ENCODE measurements at places on chromosomes 4 and X.
A peak's percentile ranks its signal among the peaks of the same experiment; 100 is the strongest.

DNA sequence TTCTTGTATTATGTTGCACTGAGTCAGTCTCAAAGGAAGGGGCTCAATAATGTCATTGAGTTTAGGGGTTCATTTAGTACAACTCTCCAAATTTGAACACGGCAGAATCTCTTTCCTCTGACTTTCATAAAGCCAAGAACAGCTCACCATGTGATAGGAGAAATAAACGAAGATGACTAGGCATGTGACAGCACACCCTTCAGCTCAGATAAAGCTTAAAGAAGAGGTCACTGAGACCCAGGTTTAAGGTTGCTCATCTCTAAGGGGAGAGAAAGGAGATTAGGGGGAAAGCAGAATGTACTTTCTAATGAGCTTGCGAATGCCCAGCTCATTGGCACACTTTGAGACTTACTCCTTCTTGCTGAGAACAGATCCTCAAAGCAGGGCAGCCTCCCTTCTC, 89.0 kb downstream of the PLAC1 start:
- no peak for DNase-seq

DNA sequence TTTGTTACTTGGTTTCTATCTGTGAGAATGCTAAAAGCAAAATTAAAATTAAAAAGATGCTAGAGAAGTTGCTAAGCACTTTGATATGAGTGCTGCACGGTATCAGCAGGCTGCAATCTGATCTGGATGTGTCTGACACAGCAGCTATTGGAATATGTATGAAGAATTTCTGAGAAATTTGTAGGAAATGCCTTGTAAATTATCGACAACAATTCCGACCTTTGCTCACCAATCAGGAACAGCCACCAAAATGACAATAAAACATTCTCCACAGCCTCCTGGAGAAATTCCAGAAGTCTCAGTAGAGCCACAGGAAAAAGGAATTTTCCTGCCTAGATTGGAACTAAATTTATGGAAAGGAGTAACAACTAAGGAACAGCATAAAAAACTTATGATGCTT, 82.5 kb downstream of the TIGD2 start:
- no peak for DNase-seq

- DNase-seq = no peak
Observed at GRCh38 chrX:31212856-31213748, 141.3 kb upstream of the FTHL17 start.

- DNase-seq = no peak
Observed at GRCh38 chr4:66691101-66691500, 854.2 kb downstream of the CENPC start.

GRCh38 chrX:64377753-64378152, 17.5 kb downstream of the MTMR8 start:
- DNase-seq = no peak

GRCh38 chr4:133149932-133150471, 908 bp downstream of the PCDH10 start:
- DNase-seq = no peak

GRCh38 chr4:102623622-102624021, 122.5 kb downstream of the NFKB1 start:
- no peak for DNase-seq

- no peak for DNase-seq
Observed at GRCh38 chr4:41189666-41190065, 24.7 kb downstream of the APBB2 start.

- no peak for DNase-seq
Observed at GRCh38 chrX:153941336-153942252, 2.8 kb downstream of the RENBP start.

DNA sequence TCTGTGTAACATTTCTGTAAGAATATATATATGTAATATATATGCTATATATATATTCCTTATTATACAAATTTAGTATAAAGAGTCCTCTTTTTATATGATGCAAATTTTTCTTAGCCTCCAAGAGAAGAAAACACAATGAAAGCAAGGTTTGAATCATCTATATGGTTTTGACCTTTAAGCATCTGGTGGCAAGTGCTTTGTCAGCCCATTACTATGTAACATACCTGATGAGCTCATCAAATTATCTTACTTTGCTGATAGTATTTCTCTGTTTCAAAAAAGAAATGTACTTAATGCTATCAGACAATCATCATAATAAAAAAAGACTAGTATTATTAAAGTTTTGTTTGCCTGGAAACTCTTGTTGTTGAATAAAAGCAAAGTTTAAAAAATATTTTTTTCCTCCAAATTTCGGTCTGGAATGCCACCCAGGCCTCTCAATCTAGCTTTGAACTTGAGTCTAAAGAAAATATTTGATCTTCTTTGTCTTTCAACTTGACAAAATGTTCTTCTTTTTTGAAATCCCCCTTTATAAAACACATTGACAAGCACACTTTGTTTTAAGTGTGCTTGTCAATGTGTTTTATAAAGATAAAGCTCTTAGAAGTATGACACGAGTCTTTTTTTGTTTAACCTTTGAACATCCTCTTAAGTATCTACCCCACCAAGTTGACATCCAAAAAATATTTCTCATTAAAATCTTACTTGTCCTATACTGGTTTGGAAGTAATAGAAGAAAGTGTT, 26.2 kb downstream of the ZNF330 start:
- DNase-seq = no peak

DNA sequence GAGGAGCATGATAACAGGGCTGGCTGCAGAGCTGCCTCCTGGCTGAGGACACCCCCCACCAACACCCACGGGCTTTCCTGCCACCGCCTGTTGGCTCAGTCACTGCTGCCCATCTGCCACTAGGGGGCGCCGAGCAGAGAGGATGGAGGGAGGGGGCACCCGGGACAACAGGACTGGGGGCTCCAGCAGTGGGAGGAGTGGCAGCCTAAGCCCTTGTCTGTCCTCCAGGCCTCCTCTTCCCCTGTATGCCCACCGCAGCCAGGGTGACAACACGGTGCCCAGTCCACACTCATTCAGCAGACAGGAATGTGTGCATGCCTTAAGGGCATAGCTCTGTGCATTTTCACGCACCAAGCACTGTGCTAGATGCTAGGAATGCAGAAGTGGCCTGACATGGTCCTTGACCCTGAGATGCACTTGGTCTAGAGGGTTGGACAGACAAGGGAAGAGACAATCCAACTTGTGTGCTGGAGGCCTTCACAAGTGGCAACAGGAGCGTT, 149.9 kb downstream of the AMMECR1 start:
- peak; percentile 22 for DNase-seq

DNA sequence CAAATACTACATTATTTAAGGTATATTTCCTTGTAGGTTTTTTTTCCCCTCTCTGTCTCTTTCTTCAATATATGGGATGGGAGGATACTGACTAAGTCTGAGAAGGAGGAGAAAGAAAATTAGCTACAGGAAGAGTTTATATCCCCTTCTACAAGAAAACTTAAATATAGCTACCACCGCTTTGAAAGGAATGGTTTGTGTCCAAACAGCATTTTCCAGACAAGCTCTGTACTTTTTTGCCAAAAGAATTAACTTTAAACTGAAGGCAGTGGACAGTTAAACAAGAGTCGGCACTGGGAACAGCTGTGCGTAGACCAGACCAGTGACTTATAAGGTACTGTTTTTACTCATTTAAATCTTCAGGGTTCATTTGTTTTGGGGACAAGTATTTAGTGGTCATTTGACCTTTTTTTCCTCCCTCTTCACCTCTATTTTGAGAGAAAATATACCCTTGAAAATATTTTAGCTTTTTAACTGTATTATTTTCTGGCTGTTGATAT, 303.7 kb downstream of the ARHGAP24 start:
- DNase-seq = no peak

DNA sequence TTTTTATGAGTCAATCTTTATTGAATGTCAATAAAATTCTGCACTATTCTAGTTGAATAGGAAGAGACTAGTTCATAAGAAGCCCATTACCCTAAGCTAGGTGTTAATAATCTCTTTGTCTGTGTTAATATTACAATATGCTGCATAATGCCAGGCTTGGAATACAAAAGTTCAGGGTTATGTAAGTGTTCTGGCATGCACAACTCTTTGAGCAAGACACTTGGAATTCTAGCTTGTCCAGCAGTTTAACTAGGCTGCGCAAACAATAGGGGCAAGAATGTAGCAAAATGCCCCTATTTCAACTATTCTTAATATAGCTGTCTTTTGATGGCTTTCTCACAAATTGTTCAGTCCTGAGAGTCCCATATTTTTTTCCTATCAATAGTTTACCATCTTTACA, 31.3 kb upstream of the ETNPPL start:
- no peak for DNase-seq

DNA sequence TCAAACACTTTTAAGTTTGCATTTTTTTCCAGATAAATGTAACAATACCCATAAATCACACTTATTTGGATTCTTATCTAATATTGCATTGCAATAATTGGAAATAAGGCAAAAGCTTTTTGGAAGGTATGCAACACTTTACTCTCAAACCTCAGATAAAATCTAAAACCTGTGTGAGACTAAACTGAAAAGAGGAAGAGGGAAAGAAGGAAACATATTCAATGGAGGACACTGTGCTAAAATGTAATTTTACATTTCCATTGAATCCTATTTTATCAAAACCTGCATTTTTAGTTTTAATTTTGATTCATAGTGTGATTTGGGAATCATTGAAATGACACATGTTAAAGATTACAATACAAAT, 99.4 kb downstream of the HPGD start:
- no peak for DNase-seq

GRCh38 chr4:125020089-125021034, 294.4 kb upstream of the FAT4 start:
- no peak for DNase-seq

- DNase-seq = no peak
Observed at GRCh38 chr4:955161-955921, 18.0 kb downstream of the DGKQ start.

DNA sequence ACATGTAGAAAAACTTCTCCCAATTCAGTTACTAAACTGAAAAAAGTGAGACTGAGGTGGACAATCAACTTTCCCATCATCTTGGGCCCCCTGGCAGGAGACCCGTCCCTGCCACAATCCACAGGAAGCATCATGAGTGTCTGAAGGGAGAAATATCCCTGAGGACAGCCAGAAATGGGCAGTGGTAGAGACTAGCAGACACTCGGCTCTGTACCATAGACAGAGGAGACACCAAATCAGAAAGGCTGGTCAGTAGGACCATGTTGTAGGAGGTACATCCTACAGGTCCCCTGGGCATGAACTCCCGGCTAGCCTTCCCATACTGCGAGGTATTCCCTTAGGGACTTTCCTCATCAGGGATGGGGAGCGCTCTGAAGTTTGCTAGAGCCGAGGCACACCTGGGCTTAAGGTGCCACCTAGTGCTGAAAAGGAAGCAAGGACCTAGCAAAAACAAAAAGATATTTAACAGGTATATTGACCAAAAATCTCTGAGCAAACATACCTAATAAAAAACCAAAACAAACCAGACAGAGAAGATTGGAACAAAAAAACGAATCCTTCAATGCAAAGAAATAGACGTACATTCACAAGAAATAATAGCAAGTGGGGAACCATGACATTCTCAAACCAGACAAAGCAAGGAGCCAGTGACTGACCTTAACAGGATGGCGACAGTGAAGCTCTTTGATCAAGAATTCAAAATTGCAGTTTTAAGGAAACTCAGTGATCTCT, 55.6 kb downstream of the HAUS3 start:
- DNase-seq = no peak

DNA sequence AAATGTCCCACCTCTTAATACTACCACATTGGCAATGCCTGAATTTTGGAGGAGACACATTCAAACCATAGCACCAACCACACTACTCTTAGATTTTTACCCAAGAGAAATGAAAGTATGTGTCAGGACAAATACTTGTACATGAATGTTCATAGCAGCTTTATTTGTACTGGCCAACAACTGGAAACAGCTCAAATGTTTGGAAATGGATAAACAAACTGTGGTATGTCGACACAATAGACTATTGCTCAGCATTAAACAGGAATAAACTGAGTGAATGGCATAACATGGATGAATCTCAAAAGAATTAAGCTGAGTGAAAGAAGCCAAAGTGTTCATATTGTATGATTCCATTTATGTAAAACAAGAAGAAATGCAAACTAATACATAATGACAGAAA, 18.5 kb upstream of the EDA start:
- no peak for DNase-seq

GRCh38 chrX:15143050-15143824, 126.6 kb downstream of the ASB9 start:
- DNase-seq = no peak

DNA sequence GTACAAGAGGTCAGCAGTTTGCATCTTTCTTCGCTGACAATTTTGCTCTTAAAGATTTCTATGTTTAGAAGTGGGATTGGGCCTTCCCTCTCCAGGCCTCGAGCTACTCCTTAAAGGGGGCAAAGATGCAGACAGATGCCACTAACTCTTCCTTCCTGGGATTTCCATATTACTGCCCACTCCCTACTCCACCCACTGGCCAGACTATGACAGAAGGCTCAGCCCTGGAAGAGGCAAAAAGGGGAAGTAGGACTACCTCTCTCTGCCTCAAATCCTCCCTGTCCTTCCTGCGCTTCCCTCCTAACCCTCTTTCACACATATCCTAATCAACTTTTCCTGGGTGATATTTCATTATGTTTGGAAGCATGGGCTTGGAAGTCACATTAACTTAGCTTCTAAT, 58.3 kb downstream of the EVC2 start:
- DNase-seq = no peak

DNA sequence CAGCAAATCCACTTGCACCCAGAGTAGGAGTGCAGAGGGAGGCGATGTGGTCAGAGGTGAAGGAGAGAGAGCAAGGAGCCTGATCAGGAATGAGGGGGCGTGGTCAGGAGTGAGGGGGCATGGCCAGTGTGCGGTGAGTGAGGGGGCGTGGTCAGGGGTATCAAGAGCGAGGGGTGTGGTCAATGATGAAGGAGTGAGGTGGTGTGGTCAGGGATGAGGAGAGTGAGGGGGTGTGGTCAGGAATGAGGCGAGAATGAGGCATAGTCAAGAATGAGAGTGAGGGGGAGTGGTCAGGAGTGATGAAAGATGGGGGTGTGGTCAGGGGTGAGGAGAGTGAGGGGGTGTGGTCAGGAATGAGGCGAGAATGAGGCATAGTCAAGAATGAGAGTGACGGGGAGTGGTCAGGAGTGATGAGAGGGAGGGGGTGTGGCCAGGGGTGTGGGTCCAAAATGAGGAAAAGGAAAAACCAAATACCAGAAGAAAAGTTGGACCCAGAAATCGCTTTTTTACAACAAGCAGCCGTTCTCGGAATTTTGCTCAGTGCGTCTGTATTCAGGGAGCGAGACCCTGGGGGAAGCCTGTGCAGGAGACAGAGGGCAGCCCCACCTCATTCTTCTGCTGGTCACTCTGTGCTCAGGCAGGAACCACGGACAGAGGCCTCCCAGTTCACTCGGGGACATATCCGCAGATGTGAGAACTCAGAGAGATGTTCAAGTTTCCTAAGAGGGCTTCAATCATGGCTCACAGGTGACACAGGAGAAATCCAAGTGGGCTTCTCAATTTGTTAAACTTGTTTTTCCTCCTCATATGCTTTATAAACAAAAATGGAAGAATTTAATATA, 47.5 kb downstream of the MAGEA1 start:
- DNase-seq = no peak
